ENCODE measurements at places on chromosomes 7 and 10. TPM values are rescaled to one million over a fixed set of nuclear protein-coding genes. Genes with fewer than 3 reads are reported as not detected.

GRCh38 chr10:118583611-118584010 is 11.8 kb downstream of the PRLHR start:
- DNase-seq = no peak

DNA sequence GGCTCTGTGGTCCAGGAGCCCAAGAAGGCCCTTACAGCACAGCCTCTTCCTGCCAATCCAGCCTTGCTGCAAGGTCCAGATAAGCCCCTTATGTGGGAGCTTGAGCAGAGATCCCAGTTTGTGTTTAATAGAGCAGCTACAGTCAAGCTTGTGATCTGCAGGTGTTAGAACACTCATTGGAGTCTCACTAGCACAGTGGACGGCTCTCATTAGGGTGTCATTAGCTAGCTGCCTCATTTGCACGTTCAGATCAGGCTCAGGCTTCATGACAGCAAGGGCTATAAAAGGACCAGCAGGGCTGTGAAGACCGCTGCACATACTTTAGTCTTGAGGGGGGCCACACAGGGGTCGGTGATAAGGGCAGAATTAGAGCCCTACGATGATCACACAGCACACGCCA is 443.2 kb downstream of the RPS24 start:
- DNase-seq = peak; percentile 2

GRCh38 chr7:1311406-1312135 is 78.9 kb downstream of the UNCX start:
- no peak for DNase-seq

DNA sequence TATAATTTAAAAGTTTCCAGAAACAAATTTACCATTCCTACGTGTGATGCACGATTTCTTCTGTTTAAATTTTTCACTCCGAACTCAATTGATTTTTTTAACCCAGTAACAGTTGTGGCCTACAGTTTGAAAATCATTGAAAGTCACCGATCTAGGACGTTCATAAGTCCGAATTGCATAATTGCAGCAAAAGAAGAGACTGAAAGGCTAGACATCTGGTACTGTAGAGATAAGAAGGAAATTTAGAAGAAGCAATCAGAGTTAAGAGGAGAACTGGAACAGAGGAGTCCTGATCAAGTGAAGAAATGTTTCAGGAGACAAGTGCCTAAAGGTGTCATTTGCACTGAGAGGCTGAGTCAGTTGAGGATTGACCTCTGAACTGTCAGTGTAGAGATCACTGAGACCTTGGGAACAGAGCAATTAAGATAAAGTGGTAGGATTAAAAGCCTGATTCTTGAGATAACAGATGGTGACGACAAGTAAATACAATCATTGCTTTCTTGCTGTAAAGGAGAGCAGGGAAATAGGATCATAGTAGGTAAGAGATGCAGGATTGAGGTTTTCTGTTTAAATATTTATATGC is 73.5 kb downstream of the ZFAND4 start:
- DNase-seq = no peak

GRCh38 chr7:1361016-1361755 is 98.1 kb downstream of the MICALL2 start:
- DNase-seq = no peak

DNA sequence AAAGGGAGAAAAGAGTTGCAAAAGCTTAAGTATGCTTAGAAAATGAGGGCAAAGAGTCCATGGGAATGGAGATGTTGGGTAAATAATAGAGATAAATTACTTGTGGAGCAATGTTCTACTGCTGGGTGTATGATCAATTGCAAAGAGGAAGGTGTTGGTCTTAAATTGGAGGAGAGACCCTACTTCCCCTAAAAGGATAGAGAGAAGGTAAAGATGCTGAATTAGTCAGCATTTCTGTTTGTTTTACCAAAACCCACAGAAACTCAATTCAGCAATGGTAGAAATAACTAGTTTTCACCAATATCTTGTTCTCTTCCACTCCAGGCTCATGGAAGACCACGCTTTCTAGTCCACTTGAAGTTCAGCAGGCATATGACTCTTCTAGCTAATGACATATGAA is 32.1 kb downstream of the ASB4 start:
- DNase-seq = no peak

- no peak for DNase-seq
Measured at GRCh38 chr10:923844-924523, 7.5 kb downstream of the LARP4B start.

DNA sequence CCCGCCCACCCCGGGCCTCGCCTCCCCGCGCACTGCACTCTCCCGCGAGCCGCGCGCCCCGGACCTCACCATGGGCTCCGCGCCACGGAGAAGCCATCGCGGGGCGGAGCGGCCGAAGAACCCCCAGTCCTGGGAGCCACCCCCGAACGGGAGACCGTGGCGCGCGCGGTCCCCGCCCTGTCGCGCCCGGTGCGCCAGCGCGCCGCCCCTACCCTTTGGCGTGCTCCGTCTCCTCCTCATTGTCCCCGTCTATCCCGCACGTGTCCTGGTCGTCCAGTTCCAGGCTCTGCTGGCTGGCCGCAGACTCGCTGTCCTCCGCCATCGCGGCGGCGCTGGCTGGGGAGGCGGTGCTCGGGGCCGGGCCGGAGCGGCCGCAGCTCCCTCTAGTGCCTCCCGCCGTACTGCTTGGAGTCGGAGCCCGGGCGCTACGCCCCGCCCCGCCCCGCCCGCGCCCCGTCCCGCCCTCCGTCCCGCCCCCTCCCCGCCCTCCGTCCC is at the start of gene NMT2:
TSS of gene NMT2 (minus strand) at position 403 of the 495 bp plus-strand sequence. CDS start at position 322, 81 bp downstream.
- DNase-seq = peak; percentile 86

GRCh38 chr7:105210721-105211205 is 178.0 kb downstream of the SRPK2 start:
- no peak for DNase-seq

- DNase-seq = no peak
Measured at GRCh38 chr7:7527047-7527446, 8.6 kb downstream of the COL28A1 start.

DNA sequence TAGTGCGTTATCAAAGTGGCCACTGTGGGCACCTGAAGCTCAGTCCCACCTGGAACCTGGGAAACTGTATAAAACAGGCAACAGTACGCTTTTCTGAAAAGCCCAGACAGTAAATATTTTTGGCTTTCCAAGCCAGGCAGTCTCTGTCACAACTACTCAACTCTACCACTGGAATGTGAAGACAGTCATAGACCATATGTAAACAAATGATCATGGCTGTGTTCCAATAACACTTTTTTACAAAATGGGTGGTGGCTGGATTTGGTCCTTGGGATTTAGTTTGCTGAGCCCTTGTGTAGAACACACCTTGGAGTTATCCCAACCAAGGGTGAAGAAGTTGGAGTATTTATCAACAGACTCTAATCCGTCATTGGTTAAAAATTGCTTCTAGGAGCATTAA is 259.9 kb downstream of the SKIDA1 start:
- DNase-seq = no peak

GRCh38 chr7:151905353-151905752 is 28.4 kb upstream of the PRKAG2 start:
- DNase-seq = no peak

GRCh38 chr10:11598712-11599397 is 12.6 kb downstream of the USP6NL start:
- DNase-seq = no peak

- DNase-seq = no peak
Measured at GRCh38 chr7:9796241-9796640, 1177.4 kb upstream of the PHF14 start.

DNA sequence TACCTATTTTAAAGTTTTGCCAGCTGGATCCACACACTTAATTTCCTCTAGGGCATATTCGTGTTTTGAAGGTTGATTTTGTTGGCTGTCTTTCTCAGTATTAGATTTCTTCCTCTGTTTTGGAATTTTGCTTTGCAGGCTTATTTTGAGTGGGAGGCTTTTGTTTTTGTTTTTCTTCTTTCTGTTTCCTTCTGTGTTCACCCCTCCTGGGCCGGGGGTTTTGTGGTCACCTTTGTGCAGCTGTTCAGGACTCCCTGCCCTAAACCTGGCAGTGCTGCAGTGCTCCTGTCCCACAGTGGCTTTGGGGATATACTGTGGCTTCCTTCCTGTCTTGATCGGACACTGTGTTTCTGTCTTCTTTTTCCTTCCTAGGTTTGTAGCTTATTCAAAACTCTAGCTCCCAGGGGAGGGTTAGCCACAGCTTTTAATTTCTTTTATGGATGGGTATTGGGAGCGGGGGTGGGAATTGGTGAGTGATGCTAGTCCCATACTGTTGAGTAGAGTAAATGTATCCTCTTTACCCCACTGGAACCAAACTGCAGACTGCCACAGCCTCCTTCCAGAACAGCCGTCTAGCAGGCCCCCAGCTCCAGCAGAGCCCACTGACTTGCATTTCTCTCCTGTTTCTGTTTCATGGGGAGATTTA is 228.7 kb upstream of the FZD8 start:
- no peak for DNase-seq

GRCh38 chr10:21077681-21078080 is 180.6 kb upstream of the NEBL start:
- DNase-seq = no peak

GRCh38 chr7:128906766-128907559 is 3.5 kb downstream of the KCP start:
- DNase-seq = no peak

- DNase-seq = no peak
Measured at GRCh38 chr7:151793531-151793951, 83.4 kb downstream of the PRKAG2 start.

- no peak for DNase-seq
Measured at GRCh38 chr10:90977855-90978486, 57.1 kb upstream of the ANKRD1 start.

- no peak for DNase-seq
Measured at GRCh38 chr7:42236266-42236975, 588 bp downstream of the GLI3 start.

GRCh38 chr10:94036766-94037033 is 43.0 kb downstream of the PLCE1 start:
- DNase-seq = no peak

DNA sequence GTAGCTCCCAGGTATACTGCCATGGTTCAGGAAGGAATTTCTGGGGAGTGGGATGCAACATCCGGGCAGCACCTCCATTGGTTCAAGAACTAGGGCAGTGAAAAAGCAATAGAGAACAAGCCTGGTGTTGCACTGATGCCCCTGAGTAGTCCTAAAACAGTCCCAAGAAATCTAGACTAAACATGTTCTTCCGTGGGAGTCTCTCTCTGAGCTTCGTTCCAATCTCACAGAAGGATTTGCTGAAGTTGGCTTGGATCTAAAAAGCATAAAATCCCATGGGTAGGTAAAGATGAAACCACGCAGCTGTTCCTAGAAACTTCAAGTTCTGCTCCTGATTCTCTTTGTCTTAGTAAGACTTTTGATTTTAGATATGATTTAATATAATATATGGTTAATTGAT is 154.5 kb downstream of the PLXDC2 start:
- no peak for DNase-seq

DNA sequence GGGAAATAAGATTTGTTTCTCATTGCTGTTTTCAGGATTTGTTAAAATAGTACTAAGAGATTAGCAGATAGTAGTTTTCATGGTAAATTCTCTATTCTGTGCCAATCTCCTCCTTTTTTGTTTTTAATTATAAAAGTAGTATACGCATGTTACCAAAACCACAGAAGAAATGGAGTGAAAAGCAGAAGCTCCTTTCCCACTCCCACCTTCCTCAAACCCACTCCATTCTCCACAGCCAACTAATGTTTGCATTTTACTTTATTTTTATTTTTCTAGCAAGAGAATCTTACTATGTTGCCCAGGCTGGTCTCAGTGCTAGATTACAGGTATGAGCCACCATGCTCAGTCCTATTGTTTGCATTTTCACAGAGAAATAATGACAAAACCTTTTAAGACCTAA is 4.5 kb upstream of the LRMDA start:
- no peak for DNase-seq

DNA sequence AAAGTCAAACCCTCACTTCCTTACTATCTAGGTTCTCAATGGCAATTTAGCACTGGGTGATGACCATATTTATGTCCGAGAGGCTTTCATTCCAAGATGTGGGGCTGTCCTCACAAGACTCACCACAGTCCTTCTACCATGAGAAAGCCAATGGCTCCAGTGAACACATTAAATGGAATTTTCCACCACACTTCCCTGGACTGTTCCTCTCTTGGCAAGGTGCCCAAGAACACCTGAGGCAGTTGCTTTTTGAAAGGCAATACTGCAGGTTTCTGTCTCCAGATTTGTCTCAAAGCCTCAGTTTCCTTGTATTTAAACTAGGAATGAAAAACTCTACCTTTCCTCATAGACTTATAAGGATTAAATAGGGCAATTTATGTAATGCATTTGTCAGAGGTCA is 24.2 kb downstream of the AFAP1L2 start:
- DNase-seq = no peak

DNA sequence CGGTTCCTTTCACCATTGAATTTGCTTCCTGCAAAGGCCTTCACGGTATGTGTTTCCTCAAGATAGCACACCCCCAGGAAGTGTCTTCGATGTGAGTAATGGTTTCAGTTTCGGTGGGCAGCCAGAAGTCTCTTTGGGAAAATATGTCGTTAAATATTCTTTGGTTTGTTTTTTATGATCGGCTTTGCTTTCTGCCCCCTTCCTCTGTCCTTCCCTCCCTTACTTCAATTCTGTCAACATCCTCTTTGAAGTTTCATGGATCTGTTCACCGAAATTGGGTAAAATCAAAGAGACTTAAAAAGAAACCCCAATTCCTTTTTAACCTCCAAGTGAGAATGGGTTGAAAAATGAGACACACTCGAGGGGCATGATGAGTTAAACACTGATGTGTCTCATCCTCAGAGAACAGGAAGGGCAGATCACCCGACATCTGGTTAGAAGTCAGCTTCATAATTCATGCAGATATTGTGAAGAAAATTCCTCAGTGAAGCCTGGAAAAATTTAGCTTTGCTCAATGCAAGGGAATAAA is 170.8 kb upstream of the HABP2 start:
- no peak for DNase-seq

IKZF5 gene
- 11.3 TPM for total RNA-seq

MYL7 gene
- not detected for total RNA-seq

COL13A1 gene
- not detected for total RNA-seq

EVX1 gene
- not detected for total RNA-seq

MINDY4 gene
- 13.1 TPM for total RNA-seq

HYAL4 gene
- not detected for total RNA-seq

SNX8 gene
- 51.6 TPM for total RNA-seq

NKX2-3 gene
- not detected for total RNA-seq

PON3 gene
- not detected for total RNA-seq

CCDC172 gene
- total RNA-seq = not detected

BLVRA gene
- 56.6 TPM for total RNA-seq

NPFFR1 gene
- total RNA-seq = not detected

PPP2R2D gene
- 29.9 TPM for total RNA-seq
